ENCODE measurements at places on chromosomes 16 and 17.

GRCh38 chr16:29982560-29983419 lies 9.1 kb downstream of the TAOK2 start:
- no peak for DNase-seq
- H3K4me1 ChIP-seq, result peaks cover 15% of the 10 kb centered on the region
- peaks cover 84% of the 10 kb centered on the region for H3K36me3 ChIP-seq
- no peak overlapping the region for H3K27ac ChIP-seq
- H3K27me3 ChIP-seq, result no peaks in the 10 kb centered on the region
- H3K4me3 ChIP-seq, result no peak overlapping the region

GRCh38 chr16:65098916-65099315 lies 22.9 kb downstream of the CDH11 start:
- H3K36me3 ChIP-seq, result peaks cover 11% of the 10 kb centered on the region
- no peak for DNase-seq
- H3K27me3 ChIP-seq, result no peaks in the 10 kb centered on the region
- peaks cover 6% of the 10 kb centered on the region for H3K4me1 ChIP-seq

DNA sequence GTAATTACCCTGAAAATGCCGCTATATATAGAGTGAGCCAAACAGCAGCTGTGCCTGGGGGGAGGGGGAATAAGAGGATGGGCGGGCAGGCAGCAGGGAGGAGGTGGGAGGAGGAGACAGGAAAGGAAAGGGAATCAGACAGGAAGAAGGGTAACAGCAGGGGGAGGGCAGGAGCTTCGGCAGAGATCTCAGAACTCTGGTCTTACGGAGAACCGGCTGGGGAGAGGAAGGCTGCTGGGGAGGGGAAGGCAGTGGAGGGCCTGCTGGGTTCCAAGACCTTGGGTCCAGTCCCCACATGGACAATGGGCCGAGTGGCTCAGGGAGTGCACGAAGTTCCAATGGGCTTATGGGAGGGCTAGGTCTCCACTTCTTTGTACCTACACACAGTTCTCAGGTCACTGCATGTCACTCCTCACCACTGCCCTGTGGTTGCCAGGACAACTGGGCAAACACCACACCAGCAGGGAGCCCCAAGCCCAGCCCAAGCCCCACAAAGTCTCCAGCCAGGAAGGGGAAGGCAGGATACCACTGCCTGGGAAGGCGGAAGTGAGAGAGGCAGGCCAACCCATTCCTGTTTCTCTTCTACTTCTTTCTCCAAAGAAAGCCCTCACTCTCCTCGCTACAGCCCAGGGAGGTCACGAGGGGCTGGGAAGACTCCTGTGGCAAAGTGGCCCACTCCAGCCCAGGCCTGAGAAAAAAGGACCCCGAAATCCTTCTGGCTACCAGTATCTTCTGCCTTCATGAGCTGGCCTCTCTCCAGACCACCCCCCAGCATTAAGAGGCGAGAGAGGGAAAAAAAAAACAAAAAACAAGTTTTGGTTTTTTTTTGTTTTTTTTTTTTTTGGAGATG lies 25.3 kb downstream of the G6PC3 start:
- H3K27me3 ChIP-seq, result no peaks in the 10 kb centered on the region
- DNase-seq, result peak; percentile 95
- H3K4me3 ChIP-seq, result peak overlapping the region; percentile 23
- peaks cover 20% of the 10 kb centered on the region for H3K4me1 ChIP-seq
- H3K36me3 ChIP-seq, result peaks cover 9% of the 10 kb centered on the region

DNA sequence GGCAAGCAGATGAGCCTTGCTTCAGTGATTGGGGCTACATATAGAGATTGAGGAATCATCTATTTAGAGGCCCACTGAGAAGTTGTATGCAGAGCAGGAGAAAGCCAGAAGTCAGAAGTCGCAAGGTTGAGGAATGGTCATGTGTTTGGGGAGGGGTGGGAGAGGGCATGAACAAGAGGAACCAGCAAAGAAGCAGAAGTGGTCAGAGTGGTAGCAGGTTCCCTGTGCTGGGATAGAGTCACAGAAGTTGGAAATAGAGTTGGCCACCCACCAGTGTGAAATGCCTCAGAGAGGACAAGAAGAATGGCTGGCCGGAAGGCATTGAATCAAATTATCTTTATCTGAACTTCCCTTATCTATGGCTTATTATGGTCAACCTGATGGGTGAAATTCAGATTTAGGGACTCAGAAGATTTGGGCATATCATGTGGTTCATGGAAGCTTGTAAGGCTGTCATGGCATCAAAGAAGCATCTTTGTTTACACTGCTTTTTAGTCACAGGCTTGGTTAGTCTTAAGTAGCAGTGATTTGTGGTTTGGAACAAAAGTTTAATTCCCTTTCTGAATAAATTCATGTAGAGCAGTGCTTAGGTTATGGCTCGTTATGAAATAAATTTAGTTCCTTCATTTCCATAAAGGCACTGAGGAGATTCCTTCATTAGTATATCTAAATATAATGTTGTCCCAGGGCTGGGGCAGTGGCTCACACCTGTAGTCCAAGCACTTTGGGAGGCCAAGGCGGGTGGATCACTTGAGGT lies 19.7 kb downstream of the MAP3K3 start:
- H3K27me3 ChIP-seq, result no peaks in the 10 kb centered on the region
- H3K4me1 ChIP-seq, result no peaks in the 10 kb centered on the region
- no peak overlapping the region for H3K4me3 ChIP-seq
- H3K27ac ChIP-seq, result no peak overlapping the region
- peak; percentile 20 for DNase-seq

- H3K4me1 ChIP-seq, result no peaks in the 10 kb centered on the region
- no peak overlapping the region for H3K27ac ChIP-seq
- H3K4me3 ChIP-seq, result no peak overlapping the region
- DNase-seq, result no peak
Observed at GRCh38 chr17:41004397-41004796, 4.5 kb downstream of the KRTAP3-1 start.

DNA sequence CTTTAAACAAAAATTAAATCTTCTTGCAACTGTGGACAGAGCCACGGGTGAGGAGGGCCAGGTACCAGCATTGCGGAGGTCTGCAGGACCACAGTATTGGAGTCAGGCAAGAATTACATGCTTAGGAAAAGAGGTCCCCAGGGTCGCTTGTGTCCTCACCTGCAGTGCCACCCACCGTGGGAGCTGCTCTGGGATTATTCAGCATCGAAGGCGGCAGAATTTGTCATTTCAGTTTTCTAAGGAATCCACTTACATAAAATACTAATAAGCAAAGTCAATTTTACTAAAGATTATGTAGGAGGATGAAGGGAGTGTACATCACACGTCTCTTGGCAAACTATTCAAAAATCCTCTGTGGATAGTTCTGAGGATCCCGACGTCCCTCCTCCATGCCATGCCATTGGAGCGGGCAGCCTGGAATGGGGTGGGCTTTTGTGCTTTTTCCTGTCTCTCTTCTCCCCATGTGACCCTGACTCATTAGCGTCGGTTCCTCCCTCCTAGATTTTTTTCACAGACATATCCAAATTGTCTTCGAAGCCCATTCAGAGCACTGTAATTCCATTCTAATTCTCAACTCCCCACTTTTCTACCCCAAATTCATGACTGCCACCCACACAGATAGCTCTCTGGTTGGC lies 3.0 kb upstream of the PIK3R6 start:
- H3K27me3 ChIP-seq, result peaks cover 42% of the 10 kb centered on the region
- no peaks in the 10 kb centered on the region for H3K36me3 ChIP-seq
- no peak overlapping the region for H3K27ac ChIP-seq
- no peak for DNase-seq
- H3K4me3 ChIP-seq, result no peak overlapping the region

GRCh38 chr17:50106393-50107131 lies 11.4 kb downstream of the PDK2 start:
- H3K27me3 ChIP-seq, result no peaks in the 10 kb centered on the region
- no peak for DNase-seq
- peaks cover 51% of the 10 kb centered on the region for H3K36me3 ChIP-seq
- peaks cover 4% of the 10 kb centered on the region for H3K4me1 ChIP-seq
- H3K4me3 ChIP-seq, result no peak overlapping the region
- H3K27ac ChIP-seq, result no peak overlapping the region

- H3K27ac ChIP-seq, result no peak overlapping the region
- peak; percentile 72 for DNase-seq
- no peaks in the 10 kb centered on the region for H3K27me3 ChIP-seq
- H3K4me3 ChIP-seq, result no peak overlapping the region
- H3K4me1 ChIP-seq, result no peaks in the 10 kb centered on the region
Observed at GRCh38 chr16:11407047-11407982, 62.1 kb downstream of the RMI2 start.

DNA sequence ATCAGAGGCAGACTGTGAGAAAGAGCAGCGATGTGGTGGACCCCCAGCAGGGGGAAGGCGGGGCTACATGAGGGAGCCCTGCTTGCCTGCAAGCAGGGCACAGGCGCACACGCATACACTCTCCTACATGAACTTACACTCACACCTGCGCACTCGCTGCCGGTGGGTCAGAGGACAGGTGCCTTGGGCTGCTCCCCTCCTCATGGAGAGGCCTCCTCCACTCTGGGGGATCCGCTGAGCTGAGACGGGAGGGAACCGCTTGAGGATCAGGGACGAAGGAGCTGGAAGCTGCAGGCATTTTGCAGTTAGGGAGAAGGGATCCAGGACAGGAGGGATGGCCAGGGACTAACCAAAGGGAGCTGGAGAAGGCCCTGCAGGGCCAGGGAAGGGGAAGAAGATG lies 14.2 kb downstream of the OSBPL7 start:
- DNase-seq, result no peak
- H3K36me3 ChIP-seq, result peaks cover 3% of the 10 kb centered on the region
